Fibroblast of skin of right quadriceps (primary cell): ENCODE measurements at places on chromosomes 7 and 10.
A peak's percentile ranks its signal among the peaks of the same experiment; 100 is the strongest.

GRCh38 chr10:16816171-16816570 is 1.1 kb downstream of the RSU1 start:
- DNase-seq: no peak

GRCh38 chr7:106484562-106484961 is 176.4 kb downstream of the CCDC71L start:
- peak; percentile 39 for DNase-seq

DNA sequence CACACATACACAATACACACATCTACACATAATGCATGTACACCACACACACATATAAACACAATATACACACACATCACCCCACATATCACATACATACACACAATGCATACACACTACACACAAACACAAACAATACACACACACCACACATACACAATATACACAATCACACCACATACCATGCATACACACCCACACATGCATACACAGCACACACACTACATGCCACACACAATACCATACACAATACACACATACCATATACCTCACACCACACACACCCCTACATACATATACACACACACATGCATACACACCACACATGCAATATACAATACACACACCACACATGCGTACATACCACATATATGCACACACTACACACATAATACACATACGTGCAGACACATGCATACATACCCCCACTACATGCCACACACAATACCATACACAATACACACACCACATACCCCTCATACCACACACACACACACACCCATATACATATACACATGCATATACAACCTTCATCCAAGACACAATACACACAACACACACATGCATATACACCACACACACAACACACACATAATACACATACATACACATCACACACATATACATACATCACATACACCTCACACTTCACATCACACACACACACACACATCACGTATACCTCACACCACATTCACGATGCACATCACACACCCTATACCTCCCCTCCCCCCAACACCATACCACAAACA is 34.0 kb downstream of the PSMC2 start:
- no peak for DNase-seq

- DNase-seq: peak; percentile 14
Observed at GRCh38 chr7:131194070-131194865, 133.4 kb upstream of the MKLN1 start.

GRCh38 chr7:10257438-10257837 is 716.2 kb upstream of the PHF14 start:
- no peak for DNase-seq

GRCh38 chr10:79242620-79243152 is 104.6 kb upstream of the PPIF start:
- peak; percentile 88 for DNase-seq

GRCh38 chr7:104267701-104268368 is 60.0 kb upstream of the ORC5 start:
- peak; percentile 8 for DNase-seq

DNA sequence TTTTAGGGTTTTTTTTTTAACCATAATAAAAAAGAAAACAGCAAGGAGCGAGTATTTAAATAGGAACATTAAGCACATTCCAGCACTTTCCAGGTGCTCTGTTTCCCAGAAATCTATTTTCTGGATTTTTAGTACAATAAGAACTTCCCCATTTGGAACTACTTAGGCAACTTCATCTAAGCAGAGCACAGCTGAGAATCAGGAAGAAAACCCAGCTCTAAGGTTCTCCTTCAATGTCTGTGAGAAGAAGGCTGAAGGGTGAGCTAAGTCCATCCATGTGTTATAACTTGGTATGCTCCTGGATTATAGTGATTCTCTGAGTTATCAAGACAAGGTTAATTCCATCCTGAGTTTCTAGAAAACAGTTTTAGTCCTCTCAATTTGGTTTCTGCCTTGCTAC is 181.9 kb downstream of the CYP26A1 start:
- no peak for DNase-seq
